Stimulated activated CD4-positive, alpha-beta T cell treated with anti-CD3 and anti-CD28 coated beads, Interleukin-12 subunit alpha, Interleukin-12 subunit beta, amount 100 ng/mL, for 4 hours (primary cell): ENCODE measurements at places on chromosomes 2 and 18.

DNA sequence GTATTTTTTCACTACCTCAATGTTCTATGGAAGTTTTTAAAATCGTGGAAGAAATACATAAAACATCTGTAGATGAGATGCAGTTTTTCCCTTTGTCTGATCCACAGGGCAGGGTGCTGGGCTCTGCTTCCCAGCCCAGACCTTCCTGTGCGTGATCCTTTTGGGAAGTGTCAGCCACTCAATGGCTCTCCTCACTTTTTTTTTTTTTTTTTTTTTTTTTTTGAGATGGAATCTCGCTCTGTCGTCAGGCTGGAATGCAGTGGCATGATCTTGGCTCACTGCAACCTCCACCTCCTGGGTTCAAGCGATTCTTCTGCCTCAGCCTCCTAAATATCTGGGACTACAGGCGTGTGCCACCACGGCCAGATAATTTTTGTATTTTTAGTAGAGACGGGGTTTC is 32.8 kb downstream of the SOWAHC start:
- no peak for DNase-seq

DNA sequence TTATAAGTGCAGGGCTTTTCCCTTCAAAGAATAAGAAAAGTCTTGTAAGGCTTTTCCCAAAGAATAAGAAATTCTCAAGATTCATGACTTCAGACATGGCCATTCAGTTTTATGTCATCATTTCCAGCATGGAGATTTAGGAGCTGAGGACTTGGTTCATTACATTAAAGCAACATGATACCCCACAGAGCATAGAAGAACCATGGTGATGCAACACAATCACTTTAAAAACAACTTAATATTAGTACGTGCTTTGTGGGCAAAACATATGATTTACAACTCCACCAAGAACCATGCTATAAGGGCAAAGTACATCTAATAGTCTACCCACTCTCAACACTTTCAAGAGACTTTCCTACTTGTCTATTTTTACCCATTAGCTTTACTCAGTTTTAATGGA is 214.4 kb downstream of the SRBD1 start:
- DNase-seq, result no peak

DNA sequence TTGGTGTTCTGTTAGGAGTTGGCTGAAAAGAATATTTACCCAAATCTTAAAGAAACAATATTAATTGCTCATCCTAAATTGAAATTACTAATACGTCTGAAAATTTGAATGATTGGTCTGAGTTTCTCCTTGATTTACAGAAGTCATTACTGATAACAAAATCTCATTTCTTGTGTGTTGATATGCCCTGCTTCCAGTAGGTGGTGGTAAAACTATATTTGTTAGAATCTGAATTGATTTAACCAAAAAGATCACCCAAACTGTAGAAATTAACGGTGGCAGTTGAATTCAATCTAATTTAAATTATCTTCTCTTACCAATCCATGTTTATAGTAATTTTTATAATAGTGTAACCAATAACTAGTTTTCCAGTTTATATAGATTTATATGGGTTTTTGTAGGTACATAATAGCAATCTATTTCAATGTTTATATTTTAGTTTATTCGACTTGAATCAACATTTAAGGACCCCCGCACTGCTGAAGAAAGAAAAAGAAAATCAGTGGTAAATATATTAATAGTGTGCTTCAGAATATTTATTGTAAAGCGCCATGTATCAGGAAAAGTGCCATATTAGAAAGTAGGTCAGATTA is 38.3 kb downstream of the PAPOLG start:
- no peak for DNase-seq

DNA sequence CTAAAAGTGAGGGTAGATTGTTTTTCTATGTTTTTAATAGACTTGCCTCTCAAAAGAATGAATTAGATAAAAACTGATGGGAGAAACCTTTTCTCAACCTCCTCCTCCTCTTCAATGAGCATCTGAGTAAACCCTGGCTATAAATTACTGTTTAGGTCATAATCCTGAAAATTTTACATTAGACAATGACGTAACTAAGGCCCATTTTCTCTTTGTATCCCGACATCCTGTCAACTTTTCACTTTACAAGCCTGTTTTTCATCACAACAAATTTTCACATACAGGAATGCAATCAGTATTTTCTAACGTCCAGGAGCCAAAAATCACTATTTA is 1.3 kb downstream of the SPIRE1 start:
- no peak for DNase-seq

GRCh38 chr2:66585587-66585986 is 150.7 kb downstream of the MEIS1 start:
- no peak for DNase-seq

DNA sequence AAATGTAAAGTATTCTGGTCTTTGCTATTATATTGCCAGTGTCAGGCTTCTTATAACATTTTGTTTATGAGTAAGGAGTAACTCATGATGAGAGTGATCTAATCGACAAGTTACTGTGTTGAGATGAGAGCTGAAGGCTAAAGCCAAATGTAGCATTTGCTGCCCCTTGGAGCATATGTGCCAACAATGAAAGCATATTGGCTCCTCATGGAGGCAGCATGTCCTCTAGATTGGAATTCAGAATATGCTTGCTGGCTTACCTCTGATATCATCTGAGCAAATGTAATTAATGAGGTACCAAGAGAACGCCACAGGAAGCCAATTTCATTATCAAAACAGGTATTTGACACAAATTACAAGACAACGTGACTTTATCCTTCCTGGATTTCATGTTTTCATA is 781.1 kb upstream of the FSHR start:
- no peak for DNase-seq

DNA sequence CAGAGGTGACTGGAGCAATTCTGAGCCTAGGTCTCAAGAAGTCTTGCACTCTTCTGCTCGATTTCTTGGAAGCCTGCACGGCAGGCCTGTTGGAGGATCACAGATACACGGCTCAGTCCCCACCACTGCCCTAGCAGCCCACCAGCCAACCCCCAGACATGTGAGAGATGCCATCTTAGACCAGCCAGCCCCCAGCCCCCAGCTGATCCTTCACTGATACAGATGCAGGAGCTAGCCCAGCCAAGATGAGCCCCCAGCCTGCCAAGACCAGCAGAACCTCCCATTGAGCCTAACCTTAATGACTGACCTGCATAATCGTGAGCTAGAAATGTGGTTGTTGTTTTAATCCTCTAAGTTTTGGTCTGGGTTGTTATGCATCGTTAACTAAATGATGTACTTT is 47.5 kb downstream of the INHBB start:
- DNase-seq, result no peak

GRCh38 chr2:217070611-217071010 is 210.7 kb upstream of the TNP1 start:
- DNase-seq, result no peak

DNA sequence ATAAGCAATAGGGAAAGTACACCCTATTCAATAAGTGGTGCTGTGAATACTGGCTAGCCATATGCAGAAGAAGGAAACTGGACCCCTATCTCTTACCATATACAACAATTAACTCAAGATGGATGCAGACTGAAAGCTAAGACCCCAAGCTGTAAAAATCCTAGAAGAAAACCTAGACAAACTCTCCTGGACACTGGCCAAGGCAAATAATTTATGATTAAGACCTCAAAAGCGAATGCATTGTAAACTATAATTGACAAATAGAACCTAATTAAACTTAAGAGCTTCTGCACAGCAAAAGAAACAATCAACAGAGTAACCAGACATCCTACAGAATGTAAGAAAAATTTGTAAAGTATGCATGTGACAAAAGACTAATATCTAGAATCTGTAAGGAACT is 41.1 kb upstream of the ASXL3 start:
- no peak for DNase-seq

DNA sequence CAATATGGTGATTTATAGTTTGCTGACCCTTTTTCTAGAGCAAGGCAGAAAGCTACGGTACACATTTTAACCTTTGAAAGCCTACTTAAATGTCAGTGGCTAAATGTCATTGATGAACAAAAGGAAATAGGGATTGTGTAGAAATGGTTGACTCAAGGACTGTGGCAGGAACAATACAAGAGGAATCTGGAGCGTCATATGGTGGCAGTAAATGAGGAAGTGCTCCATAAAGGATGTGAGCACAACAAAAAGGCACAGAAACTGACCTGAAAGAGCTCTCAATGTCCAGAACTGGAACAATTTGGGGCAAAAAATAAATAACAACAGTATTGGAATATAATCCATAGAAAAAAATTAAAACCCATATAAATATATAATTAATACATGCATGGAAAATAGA is 443.9 kb upstream of the VRK2 start:
- DNase-seq, result no peak

DNA sequence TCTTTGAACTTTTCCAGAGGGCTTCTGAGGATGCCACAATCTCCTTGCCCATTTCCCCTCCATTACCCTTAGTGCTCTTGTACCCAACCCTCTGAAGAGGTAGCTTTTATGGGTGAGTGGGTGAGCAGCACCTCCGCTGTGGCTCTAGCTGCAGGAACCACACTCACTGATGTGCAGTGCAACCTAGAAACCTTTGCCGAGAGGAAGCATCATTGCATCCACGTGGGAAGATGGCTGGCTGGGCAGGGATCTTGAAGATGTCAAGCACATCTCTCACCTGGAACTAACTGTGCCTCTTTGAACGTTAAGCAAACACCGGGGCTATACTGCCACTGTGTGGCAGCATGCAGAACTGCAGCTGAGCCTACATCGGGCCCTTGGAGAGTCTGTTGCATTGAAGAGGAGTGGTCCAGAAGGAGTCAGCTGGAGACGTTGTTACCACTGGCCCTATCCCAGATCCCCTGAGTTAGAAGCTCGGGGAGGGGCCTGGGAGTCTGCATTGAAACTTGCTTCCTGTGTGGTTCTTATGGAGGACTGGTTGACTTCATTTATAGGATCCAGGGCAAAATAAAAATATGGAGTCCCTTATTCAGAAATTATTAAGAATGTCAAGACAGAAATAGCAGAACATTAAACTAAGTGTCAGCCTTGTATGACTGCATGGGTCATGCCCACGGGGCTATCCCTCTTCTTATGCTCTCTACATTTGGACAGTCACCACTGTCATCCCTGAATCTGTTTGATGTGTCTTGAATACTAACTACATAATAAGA is 28.7 kb downstream of the IGFBP5 start:
- DNase-seq, result peak; percentile 58
